ENCODE measurements at places on chromosomes 12 and 14.
A peak's percentile ranks its signal among the peaks of the same experiment; 100 is the strongest.

- DNase-seq: no peak
Measured at GRCh38 chr14:102691763-102692162, 85.5 kb upstream of the TRAF3 start.

- no peak for DNase-seq
Measured at GRCh38 chr12:97358361-97358760, 104.2 kb upstream of the RMST start.

- DNase-seq: no peak
Measured at GRCh38 chr12:7501031-7501588, 2.5 kb downstream of the CD163 start.

DNA sequence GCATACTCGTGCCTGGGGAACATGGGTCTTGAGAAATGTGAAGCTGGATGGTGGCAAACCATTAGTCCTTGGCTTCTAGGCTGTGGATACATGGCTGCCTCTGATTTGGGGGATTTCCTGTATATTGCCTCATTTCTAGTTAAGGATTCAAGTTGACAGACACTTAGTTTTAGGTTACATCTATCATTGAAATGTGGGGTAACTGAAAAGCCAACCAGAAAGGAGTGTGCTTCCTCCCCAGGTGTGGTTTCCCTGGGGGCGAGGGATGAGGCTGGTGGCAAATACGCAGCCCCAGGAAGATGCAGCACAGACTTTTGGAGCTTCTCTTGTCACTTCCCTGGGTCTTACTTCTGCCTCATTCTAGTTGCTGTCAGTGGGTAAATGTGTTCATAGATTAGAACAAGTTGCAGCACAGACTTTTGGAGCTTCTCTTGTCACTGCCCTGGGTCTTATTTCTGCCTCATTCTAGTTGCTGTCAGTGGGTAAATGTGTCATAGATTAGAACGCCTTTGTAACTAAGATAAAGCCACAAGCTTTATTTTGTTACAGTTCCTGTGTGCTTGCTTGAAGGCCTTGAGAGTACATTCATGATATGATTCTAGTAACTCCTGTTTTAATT, 85.1 kb downstream of the BORCS5 start:
- DNase-seq: peak; percentile 77

All from CD4-positive, alpha-beta T cell treated with Interleukin-12 subunit alpha and Interleukin-12 subunit beta, for 1 hour (primary cell).